Cardiac muscle cell (in vitro differentiated cells and primary cell): ENCODE measurements at places on chromosomes 5 and 9. TPM values are rescaled to one million over a fixed set of nuclear protein-coding genes. Genes with fewer than 3 reads are reported as not detected.

The RAD23B gene
- 84.7 and 88.5 TPM in 2 replicates for total RNA-seq

The IL4 gene
- total RNA-seq: not detected in 2 replicates

The IPPK gene
- 7.0 and 7.8 TPM in 2 replicates for total RNA-seq

The GNAQ gene
- 28.4 and 32.8 TPM in 2 replicates for total RNA-seq

The JAKMIP2 gene
- total RNA-seq: 15.9 and 19.6 TPM in 2 replicates

The PCDHA6 gene
- 2.6 and 16.9 TPM in 2 replicates for total RNA-seq

- DNase-seq: no peak
Measured at GRCh38 chr5:93748875-93749397, 7.5 kb upstream of the POU5F2 start.

DNA sequence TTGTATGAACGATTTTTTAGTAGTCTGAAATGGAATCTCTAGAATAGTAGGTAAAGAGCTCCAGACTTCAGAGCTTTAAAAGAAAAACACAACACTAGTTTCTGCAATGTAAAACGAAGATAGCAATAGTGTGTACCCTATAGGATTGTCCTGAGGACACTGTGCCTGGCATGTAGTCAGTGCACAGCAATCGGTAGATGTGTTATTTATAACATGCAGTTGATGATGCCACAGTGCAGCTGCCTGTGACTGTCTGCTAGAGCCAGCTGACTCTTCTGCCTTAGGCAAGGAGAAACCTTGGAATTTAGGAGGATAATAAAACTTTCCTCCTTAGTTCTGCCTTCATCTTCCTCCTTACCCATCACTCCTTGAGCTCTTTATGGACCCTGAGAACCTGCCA lies 27.7 kb upstream of the TMOD1 start:
- DNase-seq: no peak

DNA sequence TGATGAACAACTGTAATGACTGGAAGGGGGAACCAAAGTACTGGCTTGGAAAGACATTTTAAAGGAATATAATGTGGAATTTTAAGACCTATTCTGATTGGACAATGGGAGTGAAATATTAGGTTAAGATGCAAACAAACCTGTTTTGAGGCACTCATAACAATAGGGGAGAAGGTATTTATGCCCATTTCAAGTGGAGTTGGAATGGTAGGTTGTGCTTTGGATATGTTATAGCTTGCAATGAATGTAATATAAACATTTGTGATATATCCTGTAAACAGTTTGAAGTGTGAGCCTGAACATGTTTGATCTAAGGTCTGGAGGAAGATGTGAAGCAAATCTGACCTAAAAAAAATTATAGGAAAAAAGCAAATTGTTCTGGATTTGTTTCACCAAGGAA lies 129.6 kb upstream of the GRHPR start:
- DNase-seq: no peak

GRCh38 chr5:180990086-180990881 lies 1.6 kb downstream of the BTNL3 start:
- DNase-seq: no peak

DNA sequence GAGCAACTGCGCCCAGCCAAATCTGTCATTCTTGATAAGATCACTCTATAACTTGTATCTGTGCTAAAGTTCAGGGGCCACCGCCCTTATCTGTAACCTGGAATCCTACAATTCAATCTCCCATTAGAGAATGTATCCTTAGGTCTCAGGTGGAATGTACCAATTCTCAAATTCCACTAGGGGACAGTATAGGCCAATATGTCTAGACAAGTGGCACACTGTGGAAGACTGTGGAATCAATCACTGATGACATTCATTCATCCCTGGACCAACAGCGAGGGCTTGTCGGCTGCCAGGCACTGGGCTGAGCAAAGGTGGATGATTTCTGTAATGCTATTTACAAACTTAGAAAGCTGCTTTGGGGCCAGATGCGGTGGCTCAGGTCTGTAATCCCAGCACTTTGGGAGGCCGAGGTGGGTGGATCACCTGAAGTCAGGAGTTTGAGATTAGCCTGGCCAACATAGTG lies 28.7 kb upstream of the MEGF9 start:
- DNase-seq: peak; percentile 30

DNA sequence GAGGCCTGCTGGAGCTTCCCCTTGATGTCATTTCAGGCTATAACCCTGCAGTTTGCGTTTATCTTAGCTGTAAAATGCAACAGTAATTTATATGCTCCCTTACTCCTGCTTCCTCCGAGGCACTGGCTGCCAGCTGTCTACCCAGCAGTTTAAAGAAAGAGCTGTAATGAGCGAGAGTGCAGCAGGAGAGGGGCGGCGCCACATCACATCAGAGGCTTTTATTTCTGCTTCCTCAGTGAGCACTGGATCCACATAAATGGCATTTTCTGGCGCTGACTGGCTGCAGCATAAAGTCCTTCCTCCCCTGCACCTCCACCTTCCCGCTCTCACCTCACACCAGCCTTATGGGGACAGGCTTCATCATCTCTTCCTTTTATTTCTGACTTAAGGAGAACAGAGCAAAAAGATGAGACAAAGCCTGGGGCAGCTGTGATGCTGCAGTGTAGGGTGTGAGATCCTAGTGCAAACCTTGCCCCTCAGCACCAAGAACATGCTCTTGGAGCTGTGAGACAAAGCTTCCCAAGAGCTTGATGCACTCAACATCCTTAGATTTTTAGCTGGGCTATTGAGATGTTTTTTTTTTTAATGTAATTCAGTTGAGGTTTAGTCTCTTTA lies 829.6 kb upstream of the ZNF608 start:
- no peak for DNase-seq

GRCh38 chr5:141437221-141437620 lies 6.9 kb downstream of the PCDHGA12 start:
- DNase-seq: no peak

GRCh38 chr5:8675182-8675581 lies 806.2 kb downstream of the MTRR start:
- no peak for DNase-seq

- DNase-seq: no peak
Measured at GRCh38 chr5:137114529-137114928, 384.6 kb downstream of the SPOCK1 start.

DNA sequence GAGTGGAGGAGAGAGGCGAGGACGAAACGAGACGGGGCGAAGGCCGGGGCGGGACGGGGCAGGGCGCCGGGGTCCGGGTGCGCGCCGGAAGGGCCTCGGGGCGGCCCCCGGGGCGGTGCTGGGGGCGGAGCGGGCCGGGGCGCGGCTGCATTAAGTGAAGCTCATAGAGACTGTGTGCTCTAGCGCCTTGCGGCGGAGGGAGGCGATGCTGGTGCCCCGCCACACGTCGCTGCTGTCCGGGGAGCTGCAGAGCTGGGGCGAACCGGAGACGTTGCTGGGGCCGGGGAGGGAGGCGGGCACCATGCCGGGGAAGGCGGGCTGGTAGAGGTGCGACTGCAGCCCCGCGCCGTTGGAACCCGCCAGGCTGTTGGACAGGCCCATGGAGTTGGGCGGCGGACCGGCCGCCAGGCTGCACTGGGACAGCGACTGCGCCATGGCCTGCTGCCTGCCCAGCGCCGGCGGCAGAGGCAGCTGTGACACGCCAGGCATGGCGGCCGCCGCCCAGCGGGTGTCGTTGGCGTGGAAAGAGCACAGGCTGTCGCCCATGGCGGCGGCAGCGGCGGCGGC lies 8.3 kb downstream of the OTP start:
- peak; percentile 75 for DNase-seq

DNA sequence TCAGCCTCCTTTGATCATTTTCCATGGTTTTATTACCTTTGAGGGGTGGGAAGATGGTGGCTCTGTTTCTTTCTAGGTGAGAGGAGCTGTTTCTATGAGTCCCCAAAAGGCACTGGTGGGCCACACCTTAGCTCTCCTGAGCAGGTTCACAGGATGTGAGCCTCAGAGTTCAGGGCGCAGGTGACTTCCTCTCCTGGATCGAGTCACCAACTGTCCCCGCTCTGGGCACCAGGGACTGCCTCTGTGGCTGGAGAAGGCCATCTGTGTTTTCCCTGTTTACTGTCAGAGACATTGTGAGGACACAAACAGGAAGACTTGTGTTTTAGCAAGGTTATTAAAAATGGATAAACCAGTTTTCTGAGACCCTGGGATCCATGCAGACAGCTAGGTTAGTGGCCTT lies 68.5 kb downstream of the IL31RA start:
- DNase-seq: no peak

GRCh38 chr9:121486043-121486442 lies 13.6 kb downstream of the GGTA1 start:
- DNase-seq: no peak

- DNase-seq: peak; percentile 66
Measured at GRCh38 chr9:32431940-32432555, 47.6 kb downstream of the ACO1 start.

DNA sequence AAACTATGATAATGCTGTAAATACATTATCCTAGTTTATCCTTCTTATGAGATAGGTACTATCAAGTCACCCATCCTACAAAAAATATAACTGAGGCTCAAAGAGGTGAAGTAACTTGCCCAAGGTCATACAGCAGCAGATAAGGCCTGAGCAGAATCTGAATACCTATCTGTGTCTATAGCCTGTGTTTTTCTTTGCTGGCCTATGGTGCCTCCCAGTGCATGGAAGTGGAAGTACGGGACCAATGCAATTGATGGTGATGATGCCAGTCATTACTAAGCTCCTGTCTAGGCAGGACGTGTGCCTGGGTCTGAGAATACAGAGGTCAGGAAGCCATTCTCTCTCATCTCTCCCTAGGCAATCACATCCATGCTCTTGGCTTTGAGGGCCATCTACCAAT lies 67.8 kb downstream of the FAT2 start:
- peak; percentile 49 for DNase-seq

- no peak for DNase-seq
Measured at GRCh38 chr5:39998518-39998917, 573.7 kb upstream of the DAB2 start.

GRCh38 chr9:87554976-87555375 lies 57.3 kb downstream of the DAPK1 start:
- DNase-seq: no peak
